ENCODE measurements at places on chromosomes 11 and 22.
A peak's percentile ranks its signal among the peaks of the same experiment; 100 is the strongest.

- DNase-seq, result no peak
Observed at GRCh38 chr11:17650127-17650911, 69.1 kb upstream of the MYOD1 start.

DNA sequence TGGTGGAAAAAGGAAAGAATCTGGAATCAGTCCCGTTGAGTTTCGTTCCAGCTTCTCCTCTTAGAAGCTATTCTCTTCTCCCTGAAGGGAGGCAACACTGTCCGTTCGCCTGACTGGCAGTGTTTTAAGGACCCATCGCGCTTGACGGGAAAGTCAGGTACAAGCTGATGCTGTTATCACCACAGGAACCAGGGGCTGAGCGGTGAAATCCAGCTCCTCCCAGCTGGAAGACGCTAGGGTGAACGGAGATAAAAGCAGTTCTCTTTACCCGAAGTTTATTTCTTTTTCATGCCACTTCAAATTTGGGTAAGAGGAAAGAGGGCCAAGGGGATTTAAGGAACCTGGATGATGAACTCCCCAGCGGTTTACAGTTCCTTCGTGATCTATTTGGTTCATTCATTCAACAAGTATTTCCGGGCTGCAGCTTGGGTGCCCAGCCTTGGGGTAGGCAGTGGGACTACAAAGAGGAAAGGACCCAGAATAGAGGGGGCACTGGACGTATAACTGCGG lies 551 bp upstream of the DEUP1 start:
- peak; percentile 27 for DNase-seq

- no peak for DNase-seq
Observed at GRCh38 chr11:69263736-69264052, 30.3 kb upstream of the MYEOV start.

DNA sequence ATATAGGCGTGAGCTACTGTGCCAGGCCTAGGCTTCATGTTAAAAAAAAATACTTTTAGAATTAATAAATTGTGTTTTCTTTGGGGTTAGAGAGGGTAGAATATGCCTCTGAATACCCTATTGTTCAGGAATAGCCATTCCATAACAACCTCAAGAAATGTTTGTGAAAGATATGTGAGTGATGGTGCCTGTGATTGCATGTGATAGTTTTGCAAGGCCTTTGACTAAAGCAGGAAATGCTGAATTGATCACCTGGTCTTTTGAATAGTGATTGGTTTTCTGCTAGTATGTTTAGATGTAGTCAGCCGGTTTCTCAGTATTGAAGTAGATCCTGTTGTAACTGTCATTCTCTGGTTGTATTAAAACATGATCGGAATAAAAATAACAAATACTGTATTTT lies 73.4 kb downstream of the UVRAG start:
- no peak for DNase-seq

GRCh38 chr11:77069336-77069968 lies 2.7 kb downstream of the CAPN5 start:
- DNase-seq, result no peak

GRCh38 chr11:134906356-134906955 lies 494.4 kb upstream of the B3GAT1 start:
- DNase-seq, result no peak

GRCh38 chr11:102946237-102946636 lies 9.3 kb downstream of the MMP13 start:
- DNase-seq, result no peak

- DNase-seq, result no peak
Observed at GRCh38 chr22:48804811-48805301, 1022.8 kb downstream of the BRD1 start.

- DNase-seq, result no peak
Observed at GRCh38 chr11:125257190-125257579, 92.6 kb downstream of the PKNOX2 start.

GRCh38 chr11:43124272-43124935 lies 187.4 kb upstream of the API5 start:
- no peak for DNase-seq

- no peak for DNase-seq
Observed at GRCh38 chr11:57163160-57163868, 18.4 kb upstream of the LRRC55 start.

GRCh38 chr11:19673924-19674729 lies 38.5 kb upstream of the NAV2 start:
- DNase-seq, result peak; percentile 27

GRCh38 chr22:24992946-24993345 lies 40.4 kb downstream of the KIAA1671 start:
- DNase-seq, result no peak

- no peak for DNase-seq
Observed at GRCh38 chr11:31815711-31816467, 4.8 kb upstream of the PAX6 start.

- no peak for DNase-seq
Observed at GRCh38 chr11:45860348-45860747, 13.1 kb downstream of the CRY2 start.

DNA sequence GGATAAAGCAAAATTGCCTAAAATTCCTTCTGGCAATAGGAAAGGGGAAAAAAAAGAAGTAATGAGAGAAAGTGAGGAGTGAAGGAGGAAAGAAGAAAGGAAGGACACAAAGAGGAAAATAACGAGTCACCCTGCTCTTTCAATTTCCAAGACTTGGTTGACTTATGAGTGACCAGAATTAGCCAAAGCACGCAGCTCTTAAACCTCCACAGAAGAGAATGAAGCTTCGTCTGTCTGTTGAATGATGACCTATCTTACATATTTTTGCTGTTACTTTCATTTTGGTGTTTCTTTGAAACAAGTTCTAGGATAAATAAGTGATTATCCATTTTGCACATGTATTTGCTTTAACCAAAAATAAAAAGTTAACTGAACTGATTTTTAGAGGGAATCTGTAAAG lies 728 bp downstream of the MMP27 start:
- no peak for DNase-seq

DNA sequence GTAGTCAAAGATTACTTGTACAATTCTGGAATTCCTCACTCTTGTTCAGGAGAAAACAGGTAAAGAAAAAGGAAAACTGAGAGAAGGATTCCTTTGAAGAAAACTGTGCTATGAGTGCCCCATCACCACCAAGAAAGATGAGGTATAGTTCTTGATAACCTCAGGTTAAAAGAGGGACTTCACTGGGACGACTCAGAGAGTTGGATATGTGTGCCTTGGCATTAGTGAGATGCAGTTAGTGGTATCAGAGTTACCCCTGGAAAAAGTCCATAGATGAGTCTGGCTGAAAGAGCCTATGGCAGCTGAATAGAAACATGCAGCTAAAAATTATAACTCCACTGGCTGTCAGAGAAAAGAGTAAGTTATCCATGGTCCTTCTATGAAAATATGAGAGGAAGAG lies 28.8 kb downstream of the LPXN start:
- DNase-seq, result no peak

- no peak for DNase-seq
Observed at GRCh38 chr11:111765320-111765983, 737 bp downstream of the PPP2R1B start.

DNA sequence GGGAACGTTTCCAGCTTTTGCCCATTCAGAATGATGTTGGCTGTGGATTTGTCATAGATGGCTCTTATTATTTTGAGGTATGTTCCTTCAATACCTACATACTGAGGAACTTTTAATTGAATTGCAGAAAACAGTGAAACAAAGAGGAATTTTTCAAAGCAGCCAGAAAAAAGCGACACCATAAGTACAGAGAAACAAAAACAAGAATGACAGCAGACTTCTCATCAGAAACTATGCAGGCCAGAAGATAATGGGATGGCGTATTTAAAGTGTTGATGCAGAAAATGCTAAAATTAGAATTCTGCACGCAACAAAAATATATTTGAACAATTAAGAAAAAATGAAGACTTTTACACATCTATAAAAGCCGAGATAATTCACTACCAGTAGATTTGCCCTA lies 95.4 kb upstream of the TIMP3 start:
- DNase-seq, result no peak

DNA sequence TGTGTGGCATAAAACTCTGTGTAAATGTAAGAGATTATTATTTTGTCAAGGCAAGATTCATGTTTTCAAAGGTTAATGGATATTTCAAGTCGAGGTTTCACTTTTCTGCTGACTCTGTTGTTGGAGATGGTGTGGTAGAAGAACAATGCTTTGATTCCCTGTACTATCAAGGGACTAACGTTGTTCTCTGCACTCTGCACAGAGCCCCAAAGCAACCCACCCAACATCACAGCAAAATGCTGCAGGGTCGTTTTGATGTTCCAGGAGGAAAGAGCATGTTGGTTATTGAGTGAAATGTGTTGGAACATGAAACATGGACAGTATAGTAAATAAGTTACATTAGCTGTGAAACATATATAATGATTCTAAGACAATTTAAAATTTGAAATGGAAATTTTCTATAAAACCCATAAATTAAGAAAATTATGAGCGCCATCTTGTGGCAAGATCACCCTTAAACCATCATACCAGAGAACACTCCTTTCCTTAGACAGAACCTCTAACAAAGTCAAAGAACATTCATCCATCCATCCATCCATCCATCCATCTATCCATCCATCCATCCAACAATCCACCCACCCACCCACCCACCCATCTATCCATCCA lies 164.4 kb upstream of the ZBED5 start:
- DNase-seq, result no peak

- peak; percentile 82 for DNase-seq
Observed at GRCh38 chr22:43293259-43293654, 49.9 kb downstream of the SCUBE1 start.

DNA sequence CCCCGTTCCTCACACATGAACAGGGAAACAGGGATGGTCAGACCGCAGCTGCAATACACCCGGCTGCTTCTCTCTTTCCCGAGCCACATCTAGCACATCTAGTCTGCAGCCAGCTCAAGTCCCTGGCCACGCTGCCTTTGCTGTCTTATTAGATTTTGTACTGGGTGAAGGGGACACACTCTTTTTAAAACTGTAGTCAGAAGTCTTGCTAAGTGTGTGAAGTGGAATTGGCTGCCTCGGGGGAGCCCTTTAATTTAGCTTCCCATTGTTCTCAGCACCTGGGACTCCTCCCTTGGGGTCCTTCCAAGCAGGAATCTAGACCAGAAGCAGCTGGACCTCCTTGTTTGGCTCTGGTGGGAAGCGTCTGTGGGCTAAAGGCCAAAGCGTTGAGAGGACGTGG lies 420.0 kb downstream of the CTTN start:
- no peak for DNase-seq
